ENCODE measurements at places on chromosomes 13 and 19. TPM values are rescaled to one million over a fixed set of nuclear protein-coding genes. Genes with fewer than 3 reads are reported as not detected.

The CATSPERD gene
- total RNA-seq = not detected

The LGI4 gene
- total RNA-seq = not detected

The RAX2 gene
- not detected for total RNA-seq

The CEACAM7 gene
- total RNA-seq = not detected

The SIGLEC12 gene
- not detected for total RNA-seq

The HSD17B14 gene
- total RNA-seq = 0.58 TPM

The ZNF440 gene
- total RNA-seq = 12.4 TPM

The ZNF578 gene
- not detected for total RNA-seq

The NBEA gene
- total RNA-seq = 2.7 TPM

The LILRA5 gene
- total RNA-seq = not detected

The CTXN1 gene
- 0.11 TPM for total RNA-seq

The ZNF541 gene
- not detected for total RNA-seq

The LILRB2 gene
- total RNA-seq = not detected

The GAPDHS gene
- not detected for total RNA-seq

The MBD3L5 gene
- not detected for total RNA-seq

The TEX101 gene
- not detected for total RNA-seq

The ZNF433 gene
- total RNA-seq = 4.9 TPM

The IGSF23 gene
- total RNA-seq = 2.3 TPM

The ZNF534 gene
- total RNA-seq = 0.04 TPM

The TMIGD2 gene
- not detected for total RNA-seq

The DNASE2 gene
- 3.4 TPM for total RNA-seq

The HPN gene
- total RNA-seq = 46.7 TPM

The ALOX5AP gene
- total RNA-seq = 0.70 TPM

The LRRC63 gene
- not detected for total RNA-seq

The PRRG2 gene
- total RNA-seq = 0.82 TPM

The NEK5 gene
- total RNA-seq = 0.22 TPM

The KIR2DL1 gene
- not detected for total RNA-seq

The TMC4 gene
- 0.24 TPM for total RNA-seq

The TINCR gene
- total RNA-seq = 0.33 TPM

The INSL3 gene
- not detected for total RNA-seq

The PTGER1 gene
- not detected for total RNA-seq

The TMEM190 gene
- not detected for total RNA-seq

The FCER2 gene
- total RNA-seq = not detected

The SLC25A23 gene
- total RNA-seq = 16.5 TPM

The LAIR1 gene
- 0.70 TPM for total RNA-seq

The DENND1C gene
- not detected for total RNA-seq

The KISS1R gene
- 3.9 TPM for total RNA-seq

The BCL2L12 gene
- 40.8 TPM for total RNA-seq

The PNKP gene
- total RNA-seq = 12.5 TPM

The DKKL1 gene
- total RNA-seq = not detected

The LMTK3 gene
- 0.29 TPM for total RNA-seq

The ATCAY gene
- not detected for total RNA-seq

The SPC24 gene
- 63.2 TPM for total RNA-seq

The MTUS2 gene
- total RNA-seq = not detected

The TRPC4 gene
- not detected for total RNA-seq

The CBARP gene
- 1.2 TPM for total RNA-seq

The SULT2A1 gene
- 253 TPM for total RNA-seq

The FBXO27 gene
- 0.49 TPM for total RNA-seq

The HSPB6 gene
- not detected for total RNA-seq

The NOSIP gene
- total RNA-seq = 81.4 TPM

The PCDH9 gene
- 0.11 TPM for total RNA-seq

The PSG2 gene
- total RNA-seq = not detected

The RINL gene
- total RNA-seq = 11.4 TPM

The CYP4F2 gene
- total RNA-seq = 3.7 TPM

Measured in HepG2 (cell line).